ENCODE measurements at places on chromosomes 12 and 14. TPM values are rescaled to one million over a fixed set of nuclear protein-coding genes. Genes with fewer than 3 reads are reported as not detected.
A peak's percentile ranks its signal among the peaks of the same experiment; 100 is the strongest.

DNA sequence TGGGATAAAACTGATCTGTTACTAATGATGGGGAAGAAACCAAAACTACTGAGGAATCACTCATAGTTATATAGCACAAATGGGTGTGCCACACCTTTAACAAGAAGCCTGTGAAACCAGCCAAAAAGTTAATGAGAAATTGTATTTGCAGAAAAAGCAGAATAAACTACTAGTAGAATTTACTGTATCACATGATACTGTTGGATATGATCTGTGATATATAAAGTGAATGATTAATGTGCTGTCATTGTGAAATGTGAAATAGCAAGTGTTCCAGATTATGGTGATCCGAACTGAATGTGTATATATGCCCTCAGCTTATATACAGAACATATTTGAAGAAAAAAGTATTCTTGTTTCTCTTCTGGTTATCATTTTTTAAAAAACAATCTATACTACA, 30.5 kb downstream of the VEZT start:
- no peak for ATAC-seq

GRCh38 chr12:132713123-132713522, 2.5 kb downstream of the PGAM5 start:
- no peak for ATAC-seq

DNA sequence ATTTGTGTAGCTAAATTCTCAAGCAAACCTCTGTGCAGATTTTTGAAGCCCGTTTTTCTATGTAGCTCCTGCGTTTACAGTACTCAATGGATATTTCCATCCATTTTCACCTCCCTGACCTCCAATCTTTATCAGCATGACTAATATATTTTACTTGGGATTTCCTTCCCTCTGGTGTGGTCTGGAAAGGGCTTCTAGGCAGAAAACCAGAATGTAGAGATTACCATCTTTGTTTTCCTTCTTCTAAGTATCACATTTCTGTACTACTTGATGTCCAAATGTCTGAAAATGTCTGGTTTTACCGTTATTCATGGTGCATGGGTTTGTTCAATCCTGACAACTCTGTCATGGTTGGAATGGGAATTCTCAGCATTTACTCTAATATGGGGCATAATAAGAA, 907.6 kb upstream of the FLRT2 start:
- no peak for ATAC-seq

DNA sequence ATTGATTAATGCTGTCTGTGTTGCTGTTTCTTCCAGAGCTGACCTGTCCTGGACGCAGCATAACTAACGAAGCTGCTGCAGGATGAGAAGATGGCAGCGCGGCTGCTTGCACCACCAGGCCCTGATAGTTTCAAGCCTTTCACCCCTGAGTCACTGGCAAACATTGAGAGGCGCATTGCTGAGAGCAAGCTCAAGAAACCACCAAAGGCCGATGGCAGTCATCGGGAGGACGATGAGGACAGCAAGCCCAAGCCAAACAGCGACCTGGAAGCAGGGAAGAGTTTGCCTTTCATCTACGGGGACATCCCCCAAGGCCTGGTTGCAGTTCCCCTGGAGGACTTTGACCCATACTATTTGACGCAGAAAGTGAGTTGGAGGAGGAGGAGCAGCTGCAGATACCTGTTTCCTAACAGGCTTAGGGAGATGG, 71.7 kb downstream of the SCN8A start:
- no peak for ATAC-seq

- ATAC-seq: no peak
Observed at GRCh38 chr12:26872625-26873024, 39.6 kb upstream of the ITPR2 start.

DNA sequence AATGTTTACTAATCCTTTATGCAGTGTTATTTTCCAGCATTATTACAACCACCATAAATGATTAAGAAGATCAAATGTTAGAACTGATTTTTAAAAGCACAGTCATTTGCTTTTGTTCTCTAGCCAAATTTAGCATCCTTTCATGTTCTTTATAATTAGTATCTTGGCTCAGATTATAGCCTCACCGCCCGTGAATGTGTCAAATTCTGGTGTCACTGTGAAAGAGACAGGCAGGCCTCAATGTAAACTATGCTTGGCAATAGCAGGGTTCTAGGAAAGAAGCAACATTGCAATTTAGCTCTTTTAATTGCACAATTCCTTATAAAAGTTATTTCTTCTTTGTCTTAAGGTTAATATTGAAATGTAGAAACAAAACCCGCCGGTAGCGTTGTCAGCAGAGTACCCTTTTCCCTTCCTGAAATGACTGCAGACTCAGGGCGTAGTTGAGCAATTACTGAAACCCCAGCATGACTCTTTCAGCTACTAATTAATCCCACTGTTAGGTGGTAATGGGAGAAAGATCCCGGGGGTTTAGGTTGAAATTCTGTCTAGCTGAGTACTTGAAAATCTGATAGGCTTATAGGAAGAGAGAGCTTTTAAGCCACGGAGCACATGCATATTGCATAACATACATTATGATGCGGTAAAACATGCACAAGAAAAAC, 1600.5 kb upstream of the SEL1L start:
- ATAC-seq: no peak

- no peak for ATAC-seq
Observed at GRCh38 chr12:80593766-80594165, 113.7 kb upstream of the MYF6 start.

DNA sequence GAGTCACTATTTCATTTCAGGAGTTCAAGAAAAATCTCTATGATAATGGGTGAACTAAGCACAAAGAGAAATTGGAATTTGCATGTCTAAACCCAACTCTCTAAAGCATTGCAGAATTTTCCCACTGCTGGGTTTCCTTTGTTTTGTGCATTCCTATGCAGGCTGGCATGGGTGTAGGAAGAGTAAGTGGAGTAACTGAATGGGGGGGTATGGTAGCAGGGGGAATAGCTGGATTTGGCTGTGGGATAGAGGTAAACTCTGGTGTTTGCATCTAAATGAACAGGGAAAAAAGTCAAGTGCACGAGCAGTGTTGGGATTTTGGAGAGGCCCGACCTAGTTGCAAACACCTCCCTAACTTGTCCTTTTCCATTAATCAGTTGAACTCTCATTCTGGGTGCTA, 159.1 kb downstream of the ANO4 start:
- no peak for ATAC-seq

DNA sequence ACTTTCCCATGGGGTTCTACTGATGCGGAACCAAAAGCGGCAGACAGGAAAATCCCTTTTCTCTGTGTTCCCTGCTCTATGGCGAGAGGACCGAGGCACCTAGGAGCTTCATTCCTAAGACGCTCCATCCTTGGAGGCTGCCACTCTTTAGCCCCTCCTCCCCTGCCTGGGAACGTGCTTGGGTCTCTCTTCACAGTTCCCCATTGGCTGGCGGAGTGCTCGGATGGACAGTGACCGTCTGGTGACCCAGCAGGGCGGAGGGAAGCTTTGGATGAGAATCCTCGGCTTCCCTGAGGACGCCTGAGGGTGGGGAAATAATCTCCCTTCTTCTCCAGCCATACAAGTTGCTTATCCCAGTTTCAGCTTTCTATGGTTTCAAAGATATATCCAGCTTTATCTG, 37.3 kb downstream of the KCNA5 start:
- no peak for ATAC-seq

DNA sequence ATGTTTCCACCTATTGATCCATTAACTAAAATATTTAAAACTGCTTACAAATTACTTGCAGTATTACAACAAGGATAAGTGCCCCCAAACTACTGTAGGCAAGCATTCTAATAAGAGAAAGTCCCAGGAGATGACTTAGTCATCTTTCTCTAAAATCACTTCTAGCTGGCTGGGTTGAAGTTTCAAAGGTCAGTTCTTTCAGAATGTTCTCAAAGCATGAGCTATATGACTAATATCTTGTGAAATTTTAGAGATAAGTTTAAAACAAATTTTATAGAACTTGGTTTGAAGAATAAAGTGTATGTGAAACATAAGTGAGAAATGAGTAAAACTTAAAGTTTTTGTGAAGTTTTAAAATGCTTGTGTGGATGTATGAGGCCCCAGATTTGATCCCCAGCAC, 24.3 kb upstream of the OR6J1 start:
- ATAC-seq: no peak

DNA sequence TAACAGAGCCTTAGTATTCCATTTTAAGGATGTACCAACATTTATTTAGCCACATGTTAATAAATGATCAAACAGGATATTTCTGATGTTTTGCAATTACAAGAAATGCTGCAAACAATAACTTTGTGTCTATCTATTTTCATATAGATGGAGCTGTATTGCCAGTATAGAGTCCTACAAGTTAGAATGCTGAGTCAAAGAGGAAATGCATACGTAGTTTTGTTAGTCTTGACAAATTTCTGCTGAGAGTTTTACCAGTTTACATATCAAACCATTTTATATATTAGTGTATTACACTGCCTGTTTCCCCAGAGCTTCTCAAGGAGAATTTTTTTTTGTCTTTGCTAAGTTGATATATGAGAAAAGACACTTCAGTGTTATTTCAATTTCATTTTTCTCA, 541.7 kb downstream of the SLC16A7 start:
- ATAC-seq: no peak

DNA sequence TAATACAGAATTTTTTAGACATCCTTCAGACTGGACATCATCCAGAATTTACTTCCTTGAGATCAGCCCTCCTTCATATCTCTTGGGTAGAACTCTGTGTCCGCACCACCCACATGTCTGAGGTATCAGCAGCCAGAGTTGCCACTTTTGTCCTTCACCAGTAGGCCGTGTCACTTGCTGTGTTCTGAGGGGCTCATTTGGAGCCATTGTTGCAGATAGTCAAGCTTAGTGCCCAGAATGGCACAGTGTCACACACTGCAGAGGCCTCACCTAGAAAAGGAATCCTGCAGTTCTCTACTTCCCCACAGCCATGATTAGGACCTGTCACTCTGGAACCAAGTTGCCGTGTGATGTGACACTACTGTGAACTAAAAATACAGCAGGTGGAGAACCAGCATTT, 36.9 kb upstream of the KCNK13 start:
- no peak for ATAC-seq

- ATAC-seq: no peak
Observed at GRCh38 chr12:8887285-8887715, 27.0 kb upstream of the PHC1 start.

DNA sequence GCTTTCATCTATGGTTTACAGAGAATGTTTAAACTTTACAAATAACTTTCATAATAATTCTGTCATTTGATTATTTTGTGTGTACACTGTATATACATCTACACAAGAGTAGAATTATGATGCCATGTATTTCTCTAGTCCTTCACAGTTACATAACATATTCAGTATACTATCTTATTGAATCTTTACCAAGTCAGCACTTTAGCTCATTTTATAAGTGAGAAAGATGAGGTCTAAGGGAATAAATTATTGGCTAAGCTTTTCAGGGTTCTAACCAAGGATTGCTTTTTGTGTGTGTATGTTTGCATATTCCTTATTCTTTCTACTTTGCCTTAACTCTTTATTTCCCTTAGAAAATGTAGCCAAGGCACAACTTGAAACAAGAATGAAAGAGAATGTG, 84.3 kb upstream of the PTPRQ start:
- no peak for ATAC-seq

GRCh38 chr12:73361156-73361863, 1089.1 kb downstream of the TRHDE start:
- no peak for ATAC-seq

- peak; percentile 40 for ATAC-seq
Observed at GRCh38 chr12:89225401-89225800, 126.9 kb downstream of the DUSP6 start.

GRCh38 chr12:120970310-120970709, 8.0 kb upstream of the HNF1A start:
- no peak for ATAC-seq

DNA sequence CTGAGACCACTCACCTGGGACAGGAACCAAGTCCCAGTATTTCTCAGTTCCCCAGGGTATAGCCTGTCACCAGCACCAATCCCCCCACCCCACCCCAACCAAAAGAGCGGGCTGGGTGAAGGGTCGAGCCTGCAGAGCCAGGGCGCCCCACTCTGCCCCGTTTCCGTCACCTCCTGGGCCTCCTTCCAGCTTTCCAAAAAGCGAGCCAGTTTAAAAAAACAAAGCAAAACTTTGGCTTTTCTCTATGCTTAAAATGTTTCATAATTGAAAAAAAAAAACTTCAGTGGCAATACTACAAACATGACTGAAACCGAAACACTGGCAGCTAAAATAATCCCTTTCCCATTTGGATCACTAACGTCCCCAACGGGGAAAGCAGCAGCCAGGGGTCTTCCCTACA, 7.5 kb downstream of the CAMKK2 start:
- peak; percentile 45 for ATAC-seq

DNA sequence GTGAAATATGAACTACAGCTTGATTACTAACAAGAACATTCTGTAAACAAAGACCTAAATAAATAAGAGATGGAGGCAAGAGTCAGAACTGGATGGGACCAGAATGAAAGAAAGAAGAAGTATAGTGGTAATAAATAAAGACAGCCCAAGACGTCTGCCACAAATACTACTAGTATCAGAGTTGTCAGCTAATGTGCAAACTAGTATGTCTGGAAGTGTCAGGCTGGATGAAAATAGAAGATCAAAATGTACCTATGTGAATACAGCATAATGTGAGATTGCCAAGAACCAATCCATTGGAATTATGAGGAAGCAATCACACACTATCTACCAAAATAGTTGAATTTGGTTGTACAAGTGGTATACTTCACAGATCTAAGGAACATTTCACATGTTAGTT, 353.0 kb downstream of the BTG1 start:
- ATAC-seq: no peak

DNA sequence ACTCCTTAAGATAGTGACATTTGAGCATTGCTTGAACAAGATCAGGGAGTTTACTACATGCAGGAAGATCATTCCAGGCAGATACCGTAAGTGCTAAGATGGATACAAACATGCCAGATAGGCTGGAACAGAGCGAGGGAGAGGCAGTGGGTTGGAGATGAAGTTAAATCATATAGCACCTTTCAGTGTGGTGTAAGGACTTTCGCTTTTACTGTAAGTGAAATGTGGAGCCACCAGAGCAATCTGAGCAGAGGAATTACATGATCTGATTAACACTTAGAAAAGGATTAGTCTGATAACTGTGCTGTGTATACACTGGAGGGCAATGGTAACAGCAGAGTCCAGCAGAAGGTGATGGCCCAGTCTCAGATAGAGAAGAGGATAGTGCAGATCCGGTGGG, 163.0 kb upstream of the SSTR1 start:
- no peak for ATAC-seq

- no peak for ATAC-seq
Observed at GRCh38 chr12:68981516-68981915, 48.5 kb upstream of the CPM start.

The TESPA1 gene
- 2.3 TPM for total RNA-seq

The MYH6 gene
- not detected for total RNA-seq

The TUBA1B gene
- total RNA-seq: 583 TPM

The ADSS1 gene
- total RNA-seq: 5.7 TPM

The PMEL gene
- not detected for total RNA-seq

The KLHDC1 gene
- total RNA-seq: 13.2 TPM
